ENCODE measurements at places on chromosomes 3 and 15.

- DNase-seq = no peak
Measured at GRCh38 chr3:27494784-27495183, 10.6 kb upstream of the SLC4A7 start.

DNA sequence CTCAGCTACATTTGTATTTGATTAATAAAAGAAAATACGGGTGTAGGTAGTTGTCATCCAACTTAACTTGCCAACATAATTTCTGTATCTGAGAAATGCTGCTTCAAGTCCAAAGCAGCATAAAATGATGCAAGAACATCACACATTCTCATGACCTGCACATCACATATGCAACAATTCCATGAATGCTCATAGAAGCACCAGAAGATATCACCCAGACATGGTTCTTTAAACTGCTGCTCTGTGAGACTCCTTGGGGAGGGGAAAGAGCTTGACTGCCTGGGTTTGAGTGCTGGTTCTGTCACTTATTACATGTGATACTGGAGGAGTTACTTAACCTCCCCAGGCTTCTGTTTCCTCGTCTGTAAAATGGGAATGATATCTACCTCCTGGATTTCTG lies 39.4 kb downstream of the CHST14 start:
- DNase-seq = no peak

- no peak for DNase-seq
Measured at GRCh38 chr15:41462084-41462795, 31.4 kb upstream of the ITPKA start.

DNA sequence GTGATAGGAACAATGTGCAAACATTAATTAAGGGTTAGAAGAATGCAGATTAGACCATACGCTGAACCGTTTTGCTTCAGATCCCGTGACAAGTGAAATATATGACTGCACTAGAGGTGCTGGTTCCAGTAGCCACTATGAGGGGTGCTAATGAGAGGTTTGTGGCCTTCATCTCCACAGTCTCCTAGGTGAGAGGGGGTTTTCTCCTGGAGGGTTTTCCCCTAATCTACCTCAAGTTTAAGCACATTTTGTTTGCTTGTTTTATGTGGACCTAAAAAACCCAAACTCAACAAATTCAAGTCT lies 13.7 kb upstream of the SHF start:
- DNase-seq = no peak

GRCh38 chr3:8622873-8623691 lies 21.5 kb downstream of the SSUH2 start:
- peak; percentile 12 for DNase-seq

DNA sequence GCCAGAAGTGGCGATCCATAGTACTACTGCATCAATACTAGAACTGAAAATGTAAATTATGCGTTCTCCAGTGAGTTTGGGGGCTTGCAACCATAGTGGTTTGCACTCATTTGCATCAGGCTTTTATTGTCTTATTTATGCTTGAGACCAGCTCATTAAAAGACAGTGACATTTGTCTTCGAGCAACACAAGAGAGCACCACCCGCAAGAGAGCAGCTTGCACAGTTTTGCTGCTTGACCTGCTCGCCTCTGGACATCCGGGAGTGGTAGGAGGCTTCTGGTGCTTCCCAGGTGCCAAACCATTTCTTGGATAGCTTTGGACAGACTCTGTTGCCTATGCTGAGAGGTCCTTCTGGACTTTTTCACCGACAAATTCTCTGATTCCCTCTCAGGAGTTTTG lies 294.6 kb downstream of the MEX3B start:
- no peak for DNase-seq

GRCh38 chr15:77742570-77742969 lies 109.9 kb upstream of the LINGO1 start:
- DNase-seq = no peak

- DNase-seq = no peak
Measured at GRCh38 chr3:61777483-61777882, 216.1 kb downstream of the PTPRG start.

DNA sequence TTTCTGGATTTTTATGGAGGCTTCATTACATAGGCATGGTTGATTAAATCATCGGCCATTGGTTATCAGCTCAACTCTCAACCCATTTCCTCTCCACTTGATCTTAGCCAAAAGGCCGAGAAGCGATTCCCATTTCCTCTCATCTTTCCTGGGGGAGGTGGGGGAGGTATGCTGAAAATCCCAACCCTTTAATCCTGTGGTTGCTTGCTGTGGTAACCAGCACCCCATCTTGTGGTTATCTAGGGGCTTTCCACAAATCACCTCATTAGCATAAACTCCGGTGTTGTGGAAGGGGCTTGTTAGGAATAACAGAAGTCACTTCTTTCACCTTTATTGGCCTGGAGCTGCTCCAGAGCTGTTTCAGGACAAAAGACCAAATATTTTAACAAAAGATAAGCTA lies 20.9 kb downstream of the PDE8A start:
- no peak for DNase-seq

DNA sequence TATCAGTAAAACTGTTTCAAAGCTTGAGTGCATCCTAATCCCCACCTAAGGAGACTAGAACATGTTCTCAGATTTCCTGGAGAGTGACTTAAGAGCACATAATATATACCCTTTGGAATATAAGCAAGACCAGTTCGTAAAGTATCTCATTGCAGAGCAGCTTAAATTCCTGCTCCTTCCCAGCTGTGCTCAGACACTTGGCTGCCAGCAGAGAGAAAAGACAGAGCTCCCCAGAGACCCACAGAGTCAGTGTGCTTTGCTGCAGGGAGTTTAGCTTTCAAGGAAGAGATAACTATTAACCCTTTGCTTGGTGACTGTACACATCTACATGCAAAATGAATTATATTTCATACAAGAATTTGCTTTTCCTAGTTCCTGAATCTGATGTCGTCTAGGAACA lies 338.1 kb upstream of the ARHGEF26 start:
- no peak for DNase-seq

- no peak for DNase-seq
Measured at GRCh38 chr15:33448151-33448550, 137.4 kb downstream of the RYR3 start.

DNA sequence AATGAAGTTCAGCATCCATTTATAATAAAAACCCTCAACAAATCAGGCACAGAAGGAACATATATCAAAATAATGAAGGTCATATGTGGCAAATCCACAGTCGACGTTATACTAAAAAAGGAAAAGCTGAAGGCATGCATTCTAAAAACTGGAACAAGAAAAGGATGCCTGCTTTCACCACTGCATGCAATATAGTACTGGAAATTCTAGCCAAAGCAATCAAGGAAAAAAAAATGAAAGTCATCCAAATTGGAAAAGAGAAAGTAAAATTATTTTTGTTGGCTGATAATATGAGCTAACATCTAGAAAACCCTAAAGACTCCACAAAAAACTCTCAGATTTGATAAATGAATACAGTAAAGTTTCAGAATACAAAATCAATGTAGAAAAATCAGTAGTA lies 1123.2 kb downstream of the TBL1XR1 start:
- no peak for DNase-seq

GRCh38 chr3:119318876-119319275 lies 24.7 kb downstream of the ARHGAP31 start:
- no peak for DNase-seq

DNA sequence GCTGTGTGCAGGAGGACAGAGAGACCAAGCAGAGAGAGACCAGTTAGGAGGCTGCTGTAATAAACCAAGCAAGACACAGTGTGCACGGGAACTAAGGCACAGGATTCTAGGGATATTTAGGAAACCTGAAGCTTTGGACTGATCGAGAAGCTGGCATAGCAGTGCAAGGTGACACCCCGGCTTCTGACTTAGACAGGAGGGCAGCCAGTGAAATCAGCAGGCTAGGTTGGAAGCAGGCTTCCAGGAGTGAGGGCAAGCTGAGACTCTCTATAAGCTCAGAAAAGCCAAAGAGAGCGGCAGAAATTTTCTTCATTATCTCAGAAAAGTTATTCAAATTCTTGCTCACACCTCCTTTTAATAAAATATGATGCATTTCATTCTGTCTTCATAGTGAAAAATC lies 104.6 kb downstream of the LIPC start:
- DNase-seq = no peak

DNA sequence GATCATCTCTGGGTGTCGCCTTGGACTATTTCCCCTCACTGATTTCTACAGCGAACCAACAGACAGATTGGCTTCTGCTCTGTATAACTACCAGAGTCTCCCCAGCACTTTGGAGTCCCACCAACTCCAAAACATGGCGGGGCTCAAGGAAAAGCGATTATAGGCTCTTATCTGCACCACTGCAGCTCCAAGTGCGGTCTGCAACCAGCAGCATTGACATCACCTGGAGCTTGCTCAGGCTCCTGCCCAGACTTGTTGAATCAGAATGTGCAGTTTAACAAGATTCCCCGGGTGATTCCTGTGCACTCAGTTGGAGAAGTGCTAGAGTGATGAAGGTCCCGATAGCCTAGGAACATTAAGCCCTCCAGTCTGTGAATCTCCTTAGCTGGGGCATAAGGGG lies 9.0 kb downstream of the CCK start:
- DNase-seq = no peak

DNA sequence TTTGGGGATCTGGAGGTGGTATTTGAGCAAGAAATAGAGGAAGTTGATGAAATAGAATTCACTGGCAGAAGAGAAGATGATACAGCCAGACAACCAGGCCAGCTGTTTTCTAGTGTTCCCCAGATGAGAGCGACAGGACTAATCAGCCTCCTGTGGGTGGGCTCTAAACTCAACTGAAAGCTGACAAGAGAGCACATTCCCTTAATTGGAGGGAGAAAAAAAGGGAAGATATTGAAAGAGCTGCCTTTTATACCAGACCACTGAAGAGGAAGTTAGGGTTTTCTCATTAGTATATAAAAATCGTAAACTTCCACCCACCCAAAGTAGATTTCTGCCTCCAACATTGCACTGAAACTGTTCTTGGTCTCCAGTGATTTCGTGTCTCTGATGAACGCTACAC lies 6.5 kb upstream of the TM4SF19 start:
- DNase-seq = no peak

DNA sequence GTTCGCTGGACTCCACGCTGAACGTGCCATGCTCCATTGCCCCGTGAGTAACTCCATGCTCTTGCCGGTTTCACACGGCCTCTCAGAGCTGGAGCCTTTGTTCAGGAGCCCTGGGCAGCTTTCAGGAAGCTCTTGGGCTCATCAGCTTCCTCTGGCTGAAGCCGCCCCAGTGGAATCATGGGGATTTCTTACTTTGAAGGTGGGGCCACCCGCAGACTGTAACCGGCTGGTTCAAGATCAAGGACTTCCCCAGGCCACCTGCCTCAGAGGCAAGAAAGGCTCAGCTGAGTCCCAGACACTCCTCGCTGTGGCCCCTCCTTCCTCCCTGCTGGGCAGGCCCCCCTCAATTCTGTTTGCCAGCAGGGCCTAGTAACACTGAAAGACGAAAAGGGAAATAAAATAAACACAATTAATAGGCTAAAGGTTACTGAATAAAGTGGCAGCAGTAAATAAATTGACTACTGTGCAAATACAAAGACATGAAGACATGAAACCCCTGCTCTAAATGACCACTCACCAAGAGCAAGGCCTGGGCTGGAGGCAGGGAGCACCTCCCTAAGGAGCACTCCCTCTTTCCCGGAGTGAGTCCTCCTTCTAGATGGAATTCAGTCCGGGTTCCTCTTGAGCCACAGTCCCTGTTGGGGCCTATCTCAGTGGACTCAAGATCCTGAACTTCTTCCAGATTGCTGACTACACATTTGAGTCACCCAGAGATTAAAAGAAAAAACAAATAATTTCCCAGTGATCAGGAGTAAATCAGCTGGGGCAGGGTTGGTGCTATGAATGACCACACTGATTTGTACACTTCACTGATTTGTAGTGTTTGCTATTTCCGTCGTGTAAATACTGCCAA lies 51.0 kb downstream of the ZDHHC19 start:
- no peak for DNase-seq

- DNase-seq = no peak
Measured at GRCh38 chr3:140850210-140850955, 91.3 kb upstream of the SLC25A36 start.

GRCh38 chr3:81289676-81290075 lies 471.8 kb downstream of the GBE1 start:
- no peak for DNase-seq

DNA sequence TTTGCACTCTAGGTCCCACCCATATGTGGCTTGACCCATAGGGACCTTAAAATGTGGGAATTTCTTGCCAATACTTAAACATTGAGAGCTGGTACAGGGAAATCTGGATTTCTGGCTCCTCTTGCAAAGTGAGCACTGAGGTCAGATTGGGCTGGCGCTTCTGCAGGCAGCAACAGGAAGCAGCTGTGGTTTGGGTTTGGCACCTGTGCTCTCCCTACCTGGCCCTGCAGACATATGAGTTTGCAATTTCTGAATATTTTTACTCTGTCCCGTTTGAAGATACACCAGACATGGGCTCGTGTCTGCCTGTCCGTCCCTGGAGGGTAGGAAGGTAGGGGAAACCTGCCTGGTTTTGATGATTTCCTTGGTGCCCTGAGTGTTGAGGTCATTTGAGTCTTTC lies 74.8 kb upstream of the SEC13 start:
- DNase-seq = peak; percentile 36

DNA sequence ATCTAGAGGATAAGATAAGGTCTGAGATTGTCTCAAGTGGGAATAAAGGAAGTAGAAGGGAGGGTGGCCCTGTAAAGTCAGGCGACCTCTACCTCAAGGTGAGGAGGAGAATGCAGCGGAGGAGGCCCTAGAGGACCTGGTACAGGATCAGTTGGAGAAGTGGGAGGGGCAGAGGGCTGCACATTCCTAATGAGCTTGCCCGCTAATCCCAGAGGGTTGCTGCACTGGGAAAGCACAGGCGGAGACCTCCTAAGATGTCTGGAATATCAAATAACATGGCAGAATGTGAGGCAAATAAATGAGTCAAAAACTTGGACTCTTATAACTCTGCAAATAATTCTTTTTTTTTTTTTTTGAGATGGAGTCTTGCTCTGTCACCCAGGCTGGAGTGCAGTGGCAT lies 30.2 kb upstream of the VPS8 start:
- no peak for DNase-seq

- no peak for DNase-seq
Measured at GRCh38 chr3:177348974-177349373, 151.7 kb upstream of the TBL1XR1 start.

DNA sequence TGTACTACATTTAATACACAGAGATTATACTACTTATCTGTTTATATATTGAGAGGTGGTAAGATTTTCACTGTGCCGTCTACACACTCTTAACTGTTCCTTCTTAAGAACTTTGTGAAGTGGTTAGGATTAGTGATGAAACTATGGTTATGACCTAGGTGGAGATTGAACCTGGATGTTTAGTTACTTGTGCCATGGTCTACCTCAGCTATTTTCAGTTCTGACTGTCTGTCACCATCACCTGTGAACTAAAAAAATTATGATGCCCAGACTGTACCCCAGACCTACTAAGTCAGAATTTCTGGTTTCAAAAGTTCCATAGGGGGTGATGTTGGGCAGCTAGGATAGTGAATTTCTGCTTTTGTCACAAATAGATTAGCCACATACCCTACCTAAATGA lies 6.4 kb downstream of the RASA2 start:
- no peak for DNase-seq

DNA sequence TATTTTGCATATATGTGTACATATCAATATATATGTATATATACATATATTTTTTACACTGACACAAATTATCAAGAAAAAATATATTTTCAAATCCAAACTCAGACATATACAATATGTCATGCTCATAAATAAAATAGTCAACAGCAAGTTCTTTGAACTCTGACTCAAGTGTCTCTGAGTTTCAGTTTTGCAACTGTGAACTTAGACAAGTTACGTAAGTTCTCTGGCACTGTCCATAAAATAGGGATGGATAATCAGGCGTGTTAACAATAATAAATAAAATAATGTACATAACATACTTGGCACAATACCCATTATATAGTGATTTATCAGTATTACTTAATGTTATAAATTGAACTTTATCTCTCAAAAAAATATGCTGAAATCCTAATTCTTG lies 12.1 kb upstream of the XRN1 start:
- no peak for DNase-seq

Data from CD4-positive, CD25-positive, alpha-beta regulatory T cell (primary cell).